ENCODE measurements at places on chromosomes 16 and 17. TPM values are rescaled to one million over a fixed set of nuclear protein-coding genes. Genes with fewer than 3 reads are reported as not detected.
A peak's percentile ranks its signal among the peaks of the same experiment; 100 is the strongest.

- no peak overlapping the region for H3K4me3 ChIP-seq
- DNase-seq, result no peak
- H3K4me1 ChIP-seq, result peaks cover 5% of the 10 kb centered on the region
- no peak overlapping the region for H3K27ac ChIP-seq
- peaks cover 12% of the 10 kb centered on the region for H3K36me3 ChIP-seq
- H3K27me3 ChIP-seq, result no peaks in the 10 kb centered on the region
Measured at GRCh38 chr17:15981646-15982580, 17.6 kb downstream of the ZSWIM7 start.

Gene ZFPM1
- 23.5 TPM for total RNA-seq

Gene NAGS
- total RNA-seq, result 0.70 TPM

DNA sequence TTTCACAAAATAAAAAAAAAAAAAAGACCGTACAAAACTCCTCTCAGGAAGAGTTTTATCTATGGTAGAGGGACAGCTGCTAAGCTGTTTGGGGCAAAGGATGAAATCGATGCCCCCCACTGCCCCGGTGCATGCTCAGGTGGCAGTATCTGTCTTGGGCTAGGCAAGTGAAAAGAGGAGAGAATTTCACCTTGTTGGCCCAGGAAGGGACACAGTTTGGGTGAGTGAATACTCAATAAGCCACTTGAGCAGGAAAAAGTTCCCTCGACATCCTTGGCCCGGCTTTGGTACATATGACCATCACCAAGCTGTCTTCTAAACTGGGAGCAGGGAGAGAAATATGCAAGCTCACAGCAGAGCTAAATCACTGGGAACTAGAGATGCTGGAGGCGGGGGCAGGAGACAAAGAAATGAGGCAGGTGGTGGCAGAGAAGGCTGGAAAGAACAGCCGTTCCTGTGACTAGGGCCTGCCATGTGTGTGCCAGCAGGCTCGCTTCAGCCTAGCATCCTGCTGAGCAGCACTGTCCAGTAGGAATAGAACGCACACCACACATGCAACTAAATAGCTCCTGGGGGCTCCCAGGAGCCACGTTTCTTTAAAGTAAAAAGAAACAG is 8.2 kb upstream of the EIF1 start:
- H3K27ac ChIP-seq, result peak overlapping the region; percentile 94
- H3K4me1 ChIP-seq, result peaks cover 37% of the 10 kb centered on the region
- H3K4me3 ChIP-seq, result no peak overlapping the region

DNA sequence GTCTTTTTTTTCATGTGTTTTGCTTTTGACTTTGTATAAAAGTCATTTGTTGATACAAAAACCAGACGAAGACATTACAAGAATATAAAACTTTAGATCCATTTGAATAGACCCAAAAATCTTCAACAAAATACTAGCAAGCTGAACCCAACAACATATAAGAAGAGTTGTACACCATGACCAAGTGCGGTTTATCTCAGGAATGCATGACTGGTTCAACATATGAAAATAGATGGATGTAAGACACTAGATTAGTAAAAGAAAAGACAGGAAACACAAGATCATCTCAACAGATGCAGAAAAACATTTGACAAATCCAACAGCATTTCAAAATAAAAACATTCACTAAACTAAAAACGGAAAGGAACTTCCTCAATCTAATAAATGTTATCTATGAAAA is 69.0 kb downstream of the TBC1D16 start:
- H3K4me1 ChIP-seq, result no peaks in the 10 kb centered on the region
- H3K27ac ChIP-seq, result no peak overlapping the region
- H3K36me3 ChIP-seq, result no peaks in the 10 kb centered on the region
- no peak for DNase-seq
- peaks cover 12% of the 10 kb centered on the region for H3K27me3 ChIP-seq

Gene RMI2
- total RNA-seq, result 15.2 TPM

DNA sequence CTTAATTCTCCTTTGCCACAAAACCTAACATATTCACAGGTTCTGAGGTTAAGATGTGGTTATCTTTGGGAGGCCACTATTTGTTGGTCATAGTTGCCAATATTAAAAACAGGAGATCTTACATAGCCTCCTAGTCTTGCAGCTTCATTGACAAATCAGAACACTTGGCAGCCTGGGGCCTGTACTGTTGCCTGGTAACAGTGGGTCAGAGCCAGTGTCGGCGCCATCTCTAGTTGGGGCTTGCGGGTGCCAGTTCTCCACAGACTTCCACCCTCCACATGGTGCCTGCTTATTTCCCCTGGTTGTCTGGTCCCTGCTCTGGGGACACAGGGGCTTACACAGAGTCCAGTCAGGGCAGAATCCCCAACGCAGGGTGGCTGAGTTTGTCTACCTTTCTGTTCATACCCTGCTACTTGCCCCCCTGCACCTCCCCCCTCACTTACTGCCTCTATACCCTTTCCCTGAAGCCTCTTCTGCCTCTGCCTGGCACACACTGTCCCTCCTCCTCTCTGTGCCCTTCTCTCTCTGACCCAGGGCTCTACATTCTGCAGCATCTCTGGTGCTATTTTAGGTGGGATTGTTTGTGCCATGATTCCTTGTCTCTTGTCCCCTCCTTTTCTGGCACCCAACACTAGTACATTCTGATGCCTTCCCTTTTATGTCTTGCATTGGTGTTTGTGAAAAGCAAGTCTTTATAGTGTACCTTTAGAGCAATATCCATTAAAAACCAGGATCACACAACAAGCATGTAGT is 13.4 kb downstream of the EPN2 start:
- DNase-seq, result no peak
- peaks cover 23% of the 10 kb centered on the region for H3K27me3 ChIP-seq
- H3K4me1 ChIP-seq, result no peaks in the 10 kb centered on the region
- H3K4me3 ChIP-seq, result no peak overlapping the region

DNA sequence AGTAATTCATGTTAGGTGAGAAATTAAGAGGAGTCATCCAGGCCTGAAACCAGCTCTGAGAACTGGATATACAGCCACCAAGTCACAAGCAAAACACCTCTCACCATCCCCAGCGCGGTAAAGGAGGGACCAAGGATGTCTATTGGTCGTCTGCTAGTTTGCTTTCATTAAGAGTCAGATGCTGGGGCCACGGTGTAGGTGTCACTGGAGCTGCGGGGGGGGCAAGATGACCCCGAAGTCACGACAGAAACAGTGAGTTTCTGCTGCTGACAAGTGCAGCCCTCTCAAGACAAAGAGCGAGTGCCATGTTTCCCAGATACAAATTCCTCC is 790 bp downstream of the NCBP3 start:
- peaks cover 36% of the 10 kb centered on the region for H3K4me1 ChIP-seq
- H3K27me3 ChIP-seq, result peaks cover 8% of the 10 kb centered on the region
- peaks cover 12% of the 10 kb centered on the region for H3K36me3 ChIP-seq
- peak overlapping the region; percentile 93 for H3K4me3 ChIP-seq
- DNase-seq, result no peak

Gene GP1BA
- not detected for total RNA-seq

Gene FOXO3B
- 9.6 TPM for total RNA-seq

Gene ABCC6
- total RNA-seq, result not detected

GRCh38 chr17:49843774-49844350 is 4.0 kb downstream of the TAC4 start:
- peaks cover 4% of the 10 kb centered on the region for H3K36me3 ChIP-seq
- no peak for DNase-seq
- no peak overlapping the region for H3K27ac ChIP-seq
- no peak overlapping the region for H3K4me3 ChIP-seq
- H3K27me3 ChIP-seq, result no peaks in the 10 kb centered on the region

GRCh38 chr17:57349541-57350247 is 93.4 kb downstream of the MSI2 start:
- DNase-seq, result no peak
- H3K4me1 ChIP-seq, result peaks cover 17% of the 10 kb centered on the region
- H3K27ac ChIP-seq, result no peak overlapping the region
- no peaks in the 10 kb centered on the region for H3K27me3 ChIP-seq

Gene CCL2
- not detected for total RNA-seq

All from natural killer cell treated with Interleukin-12 subunit alpha and Interleukin-12 subunit beta and Interleukin-15 and Interleukin-18, amount 100 ng/mL, for 72 hours (primary cell).